Cerebellar nuclear complex (tissue), 1 donor: ENCODE measurements at places on chromosomes 2 and 18.

DNA sequence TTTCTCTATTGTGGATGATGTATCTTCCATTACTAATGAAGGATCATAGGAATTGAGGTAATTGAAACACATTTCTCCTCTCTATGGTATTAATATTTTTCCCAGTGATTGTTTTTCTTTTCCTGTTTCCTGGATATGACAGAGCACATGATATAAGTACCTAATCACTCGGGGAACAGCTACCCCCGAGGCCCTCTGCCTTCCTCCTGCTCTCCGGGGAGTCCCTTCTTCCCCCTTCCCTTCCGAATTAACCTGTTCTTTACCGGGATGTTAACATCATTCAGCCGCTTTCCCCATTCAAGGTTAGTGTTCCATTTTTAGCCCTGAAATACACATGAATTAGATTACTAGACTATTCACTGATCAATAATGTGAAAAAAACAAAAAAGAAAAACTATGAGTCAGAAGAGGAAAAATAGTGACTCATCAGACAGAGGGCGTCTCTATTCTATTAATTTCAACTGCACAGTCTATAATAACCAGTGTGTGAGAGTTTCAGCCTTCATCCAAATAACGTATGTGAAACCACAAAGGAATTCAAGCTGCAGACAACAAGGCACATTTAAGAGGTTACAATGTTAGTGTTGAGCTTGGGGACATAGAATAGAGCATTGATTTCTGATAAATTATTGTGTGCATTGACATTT lies 450.8 kb downstream of the DLGAP1 start:
- no peak for DNase-seq

- no peak for DNase-seq
Observed at GRCh38 chr2:143123911-143124310, 5.3 kb upstream of the ARHGAP15 start.

- DNase-seq = no peak
Observed at GRCh38 chr2:100264121-100264520, 58.2 kb downstream of the LONRF2 start.

- DNase-seq = no peak
Observed at GRCh38 chr2:199392363-199392762, 65.4 kb downstream of the SATB2 start.

- no peak for DNase-seq
Observed at GRCh38 chr18:54873884-54874255, 45.6 kb downstream of the RAB27B start.

GRCh38 chr2:113181258-113182051 lies 7.7 kb downstream of the PSD4 start:
- DNase-seq = no peak
